ENCODE measurements at places on chromosomes 12 and 14.

GRCh38 chr12:51103977-51104376, 20.6 kb upstream of the CSRNP2 start:
- DNase-seq = no peak

GRCh38 chr12:78795934-78796445, 68.6 kb upstream of the SYT1 start:
- DNase-seq = no peak

GRCh38 chr12:68391937-68392336, 59.8 kb upstream of the MDM1 start:
- no peak for DNase-seq

DNA sequence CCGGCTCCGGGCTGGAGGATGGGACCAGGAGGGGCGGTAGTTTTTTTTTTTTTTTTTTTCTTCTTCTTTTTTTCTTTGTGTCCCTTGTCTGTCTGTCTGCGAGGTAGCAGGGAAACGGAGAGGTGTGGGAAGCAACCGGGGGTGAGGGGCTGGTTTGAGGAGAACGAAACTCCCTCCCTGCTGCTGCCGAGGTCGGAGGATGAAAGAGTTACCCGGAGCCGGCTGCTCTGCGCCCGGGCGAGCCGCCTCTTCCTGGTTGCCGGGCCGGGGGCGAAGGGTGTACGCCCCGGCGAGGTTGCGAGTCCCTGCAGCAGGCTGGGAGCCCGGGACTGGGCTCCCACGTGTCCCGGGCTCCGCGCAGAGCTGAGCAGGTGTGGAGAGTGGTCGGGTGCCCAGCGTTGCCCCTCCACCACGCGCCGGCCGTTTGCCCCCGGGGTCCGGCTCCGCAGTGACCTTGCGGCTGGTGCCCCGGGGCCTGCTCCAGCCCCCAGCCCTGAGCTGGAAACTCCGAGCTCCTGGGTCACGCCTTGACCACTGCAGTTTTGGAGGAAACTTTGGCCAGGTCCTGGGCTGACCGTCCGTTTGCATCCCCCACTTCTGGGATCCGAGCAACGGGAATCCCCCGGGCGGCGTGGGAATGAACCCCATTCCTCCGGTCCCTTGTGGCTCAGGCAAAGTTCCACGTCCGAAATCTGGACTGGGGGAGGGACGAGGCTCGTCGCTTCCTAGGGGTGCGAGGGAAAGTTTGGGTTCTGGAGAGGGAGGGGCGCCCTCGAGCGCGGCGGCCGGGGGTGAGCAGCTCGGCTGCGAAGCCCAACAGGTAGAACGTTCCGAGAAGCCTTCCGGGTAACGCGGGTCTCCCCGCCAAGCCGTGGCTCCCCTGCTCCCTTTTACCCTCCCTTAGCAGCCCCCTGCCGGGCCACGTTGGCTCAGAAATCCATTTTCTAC, 1.3 kb downstream of the CHST11 start:
- DNase-seq = no peak

DNA sequence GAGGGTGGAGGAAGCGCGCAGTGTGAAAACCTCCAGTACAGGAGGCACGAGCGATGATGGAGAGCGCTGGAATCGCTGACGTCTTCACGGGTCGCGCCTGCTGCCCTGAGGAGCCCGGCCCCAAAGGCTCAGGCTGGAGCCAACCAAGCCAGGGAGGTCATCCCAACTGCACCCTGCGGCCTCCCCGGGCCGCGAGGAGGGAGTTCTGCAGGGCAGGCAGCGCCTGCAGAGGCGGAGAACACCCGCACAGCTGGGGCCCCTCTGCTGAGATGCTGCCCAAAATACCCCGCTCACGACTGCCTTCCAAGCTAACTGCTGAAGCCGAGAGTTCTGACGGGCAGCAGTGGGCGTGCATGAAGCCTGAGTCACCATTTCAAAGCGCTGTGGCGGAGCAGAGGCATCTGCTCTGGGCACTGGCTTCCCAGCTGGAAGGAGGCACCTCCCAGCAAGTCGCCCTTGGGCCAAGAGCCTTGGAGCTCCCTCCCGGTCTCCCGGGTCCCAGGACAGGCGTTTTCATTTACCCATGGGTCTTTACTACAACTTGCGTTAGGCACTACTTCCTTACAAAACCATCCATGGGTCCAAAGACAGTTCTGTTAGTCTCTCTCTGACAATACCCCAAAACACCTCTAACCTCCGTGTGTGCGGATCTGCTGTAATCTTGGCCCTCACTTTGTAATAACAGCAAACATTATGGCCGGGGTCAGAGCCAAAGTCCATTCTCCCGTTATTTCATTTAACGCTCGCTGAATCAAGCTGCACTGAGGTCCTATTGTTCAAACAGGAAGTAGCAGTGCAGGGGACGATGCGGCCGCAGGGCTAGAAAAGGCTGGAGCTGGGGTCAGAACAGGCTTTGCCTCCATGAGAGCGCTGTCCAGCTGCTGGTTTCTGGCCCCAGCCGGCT, 60.1 kb upstream of the RIMBP2 start:
- DNase-seq = no peak

GRCh38 chr12:129109174-129110001, 256.1 kb downstream of the GLT1D1 start:
- DNase-seq = no peak

DNA sequence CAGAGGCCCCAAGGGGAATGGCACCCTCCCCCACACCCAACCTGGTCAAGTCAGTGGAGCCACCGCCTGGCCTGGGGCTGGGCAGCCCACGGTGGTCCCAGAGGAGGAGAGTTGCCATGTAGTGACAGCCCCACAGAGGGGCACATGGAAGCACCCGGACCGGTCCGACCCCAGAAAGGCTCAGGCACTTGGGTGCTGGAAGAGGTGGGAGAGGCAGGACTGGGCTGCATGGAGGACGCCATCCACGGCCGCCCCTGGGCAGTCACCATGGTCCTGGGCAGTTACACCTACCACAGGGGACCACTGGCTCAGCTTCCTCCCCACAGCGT, 37.9 kb upstream of the TMEM179 start:
- DNase-seq = no peak

DNA sequence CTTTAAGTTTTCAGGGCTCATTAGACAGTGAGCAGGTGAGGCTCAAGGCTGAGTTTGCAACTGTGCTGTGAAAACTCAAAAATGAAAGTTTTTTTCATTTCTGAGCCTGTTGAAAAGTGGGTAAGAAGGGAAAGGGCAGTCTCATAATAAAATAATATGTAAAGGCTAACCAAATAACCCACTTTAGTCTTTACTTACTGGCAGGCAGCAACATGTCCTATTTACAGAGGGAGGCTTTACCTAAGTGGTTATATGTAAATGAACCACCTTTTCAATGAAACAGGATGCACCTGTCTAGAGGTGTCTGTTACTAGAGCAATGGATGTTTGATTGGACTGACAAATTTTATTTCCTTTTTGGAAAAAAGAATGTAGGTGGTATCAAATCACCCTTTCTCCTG, 158.0 kb downstream of the ETV6 start:
- DNase-seq = no peak

GRCh38 chr12:1279050-1279449, 288.0 kb downstream of the ERC1 start:
- DNase-seq = no peak

DNA sequence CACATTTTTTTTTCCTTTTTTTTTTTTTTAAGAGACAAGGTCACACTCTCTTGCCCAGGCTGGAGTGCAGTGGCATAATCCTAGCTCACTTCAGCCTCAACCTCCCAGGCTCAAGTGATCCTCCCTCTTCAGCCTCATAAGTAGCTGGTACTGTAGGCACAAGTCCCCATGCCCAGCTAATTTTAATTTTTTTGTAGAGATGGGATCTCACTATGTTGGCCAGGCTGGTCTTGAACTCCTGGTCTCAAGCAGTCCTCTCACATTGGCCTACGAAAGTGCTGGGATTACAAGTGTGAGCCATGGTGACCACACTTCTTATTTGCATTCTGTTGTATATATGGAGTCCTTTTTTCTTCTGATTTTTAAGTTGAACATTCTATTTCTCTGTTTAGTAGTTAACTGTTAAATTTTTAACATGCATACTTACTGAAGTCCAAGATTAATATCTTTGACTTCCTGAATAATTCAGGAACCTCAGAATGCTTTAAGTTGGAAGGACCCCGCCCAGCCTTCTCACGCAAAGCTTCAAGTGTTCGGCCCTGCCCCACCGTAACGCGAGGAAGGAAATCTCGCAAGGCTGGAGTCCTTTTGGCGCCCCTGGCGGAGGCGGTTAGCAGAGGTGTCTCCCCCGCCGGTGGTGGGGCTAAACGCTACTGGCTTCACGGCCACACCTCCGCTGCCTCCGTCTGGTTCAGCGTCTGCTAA, 21.6 kb downstream of the SPATS2 start:
- DNase-seq = no peak

GRCh38 chr14:23379366-23380196, 2.7 kb downstream of the CMTM5 start:
- DNase-seq = peak; percentile 4

- no peak for DNase-seq
Measured at GRCh38 chr14:104143521-104144452, 5.4 kb downstream of the KIF26A start.

- DNase-seq = no peak
Measured at GRCh38 chr12:71469258-71469750, 29.7 kb downstream of the LGR5 start.

GRCh38 chr12:106096376-106096775, 42.4 kb downstream of the NUAK1 start:
- no peak for DNase-seq

DNA sequence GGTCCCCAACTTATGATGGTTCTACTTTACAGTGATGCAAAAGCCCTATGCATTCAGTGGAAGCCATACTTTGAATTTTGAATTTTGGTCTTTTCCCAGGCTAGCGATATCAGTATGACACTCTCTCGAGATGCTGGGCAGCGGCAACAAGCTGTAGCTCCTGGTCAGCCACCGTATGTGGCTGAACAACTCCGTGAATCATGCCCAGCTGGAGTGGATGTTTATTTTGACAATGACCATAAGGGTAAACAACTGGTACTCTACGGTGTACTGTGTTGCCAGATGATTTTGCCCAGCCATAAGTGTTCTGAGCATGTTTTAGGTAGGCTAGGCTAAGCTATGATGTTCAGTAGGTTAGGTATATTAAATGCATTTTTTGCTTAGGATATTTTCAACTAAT, 8.2 kb upstream of the ZNF410 start:
- DNase-seq = no peak

GRCh38 chr14:103546652-103547454, 15.6 kb downstream of the BAG5 start:
- DNase-seq = no peak

DNA sequence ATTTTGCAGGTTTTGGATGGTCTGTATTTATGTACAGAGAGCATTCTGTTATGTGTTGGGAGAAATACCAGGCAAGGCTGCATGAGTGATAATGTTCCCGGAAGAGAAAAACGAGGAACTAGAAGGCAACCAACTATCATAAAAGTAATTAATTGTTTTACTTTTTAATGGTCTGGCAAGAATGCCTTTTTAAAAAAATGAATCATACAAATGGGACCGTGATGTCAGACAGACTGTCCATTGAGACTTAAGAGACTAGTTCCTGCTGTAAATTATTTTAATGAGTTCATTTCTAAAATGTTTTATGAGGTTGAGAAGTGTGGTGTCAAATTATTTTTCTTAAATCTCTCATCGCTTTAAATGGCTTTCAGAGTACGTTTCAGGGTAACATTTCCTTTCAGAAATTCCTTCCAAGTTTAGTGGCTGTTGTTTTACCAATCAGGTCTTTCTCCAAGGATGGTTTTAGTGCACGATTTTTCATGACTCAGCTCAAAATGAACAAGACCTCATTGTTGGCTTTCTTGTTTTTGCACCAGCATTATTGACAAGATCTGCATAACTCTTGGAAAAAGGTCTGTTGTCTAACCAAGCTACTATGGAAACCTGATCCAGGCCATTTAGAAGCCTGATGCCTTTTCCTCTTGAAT, 86.1 kb upstream of the ARHGAP5 start:
- DNase-seq = no peak

DNA sequence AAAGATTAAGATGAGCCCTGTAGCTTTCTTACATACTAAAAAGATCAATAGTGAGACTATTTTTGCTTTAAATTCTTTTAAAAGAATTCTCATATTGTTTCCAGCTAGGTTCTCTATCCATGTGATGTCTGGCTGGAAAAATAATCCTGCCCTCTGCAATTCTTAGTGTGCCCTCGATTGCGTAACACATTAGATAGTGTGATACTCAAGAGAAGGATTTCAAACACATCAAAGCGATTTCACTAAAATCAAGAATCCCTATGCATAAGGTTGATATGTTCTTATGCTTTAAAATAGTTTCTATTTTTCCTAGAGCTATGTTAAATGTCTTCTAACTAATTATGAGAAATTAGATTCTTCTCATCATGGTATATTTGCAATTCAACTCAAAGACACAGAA, 127.3 kb upstream of the PLEKHA5 start:
- DNase-seq = no peak

DNA sequence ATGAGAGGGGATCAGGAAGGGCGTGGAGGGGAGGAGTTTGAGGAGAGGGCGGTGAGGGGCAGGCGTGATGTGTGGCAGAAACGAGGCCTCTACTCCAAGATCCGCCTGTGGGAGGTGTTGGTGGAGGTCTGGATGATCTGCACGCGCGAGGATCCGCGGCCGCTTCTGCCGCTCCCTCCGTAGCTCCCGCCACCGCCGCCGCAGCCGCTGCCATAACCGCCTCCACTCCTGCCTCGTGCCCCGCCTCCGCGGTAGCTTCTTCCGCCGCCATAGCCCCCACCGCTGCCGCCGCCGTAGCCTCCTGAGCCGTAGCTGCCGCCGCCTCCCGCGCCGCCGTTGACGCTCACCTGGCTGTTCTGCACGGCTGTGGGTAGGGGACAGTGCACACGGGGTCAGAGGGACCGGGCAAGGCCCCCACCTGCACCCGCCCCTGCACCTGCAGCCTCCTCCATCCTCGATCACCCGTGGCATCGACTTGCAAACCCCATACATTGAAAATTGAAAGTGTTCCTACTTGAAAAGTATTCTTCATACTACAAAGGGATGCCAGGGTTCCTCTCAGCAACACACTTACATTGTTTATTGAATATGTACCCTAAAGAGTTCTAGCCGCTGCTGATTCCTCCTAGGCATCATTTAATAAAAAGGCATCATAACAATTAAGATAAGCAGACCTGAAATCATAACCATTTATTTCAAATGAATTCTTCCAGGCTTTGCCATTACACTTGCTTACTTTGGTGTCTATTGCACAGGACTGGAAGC, 11.1 kb upstream of the KRT1 start:
- no peak for DNase-seq

DNA sequence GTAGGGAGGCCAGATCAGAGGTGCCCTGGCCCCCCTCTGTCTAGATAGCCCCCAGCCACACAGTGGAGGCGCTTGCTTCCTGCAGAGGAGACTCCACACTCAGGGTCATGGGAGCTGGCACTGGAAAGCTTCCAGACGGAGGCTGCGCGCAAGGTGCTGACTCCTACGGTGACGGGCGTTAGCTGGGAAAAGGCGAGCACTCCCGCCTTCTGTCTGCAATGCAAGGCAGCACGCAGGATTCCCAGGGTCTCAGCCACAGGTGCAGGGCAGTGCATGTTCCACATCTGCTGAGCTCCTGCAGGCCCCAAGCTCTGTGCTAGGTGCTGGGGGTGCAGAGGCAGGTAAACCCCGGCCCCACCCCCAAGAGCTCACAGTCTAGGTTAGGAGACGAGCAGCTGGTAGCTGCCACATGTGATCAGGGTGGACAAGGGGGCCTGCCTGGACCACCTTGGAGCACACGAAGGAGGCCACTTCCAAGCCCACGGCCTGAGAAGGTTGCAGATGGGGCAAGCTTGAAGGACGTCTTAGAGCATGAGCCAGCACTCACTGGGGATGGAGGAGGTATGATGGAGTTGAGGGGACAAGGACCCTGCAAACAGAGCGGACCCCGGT, 310.9 kb upstream of the DIO3 start:
- DNase-seq = no peak

Measured in GM12864 (cell line).